ENCODE measurements at places on chromosomes 11 and 22.

GRCh38 chr22:28018461-28018927, 99.4 kb upstream of the PITPNB start:
- no peak for DNase-seq

- DNase-seq: no peak
These were observed 67.2 kb downstream of the BMAL1 start for GRCh38 chr11:13344818-13345217.

GRCh38 chr11:12653729-12654128, 20.5 kb upstream of the TEAD1 start:
- no peak for DNase-seq

- DNase-seq: no peak
These were observed 167.6 kb downstream of the WT1 start for GRCh38 chr11:32267679-32268187.

GRCh38 chr11:22555881-22556280, 69.7 kb downstream of the FANCF start:
- DNase-seq: no peak

- DNase-seq: peak; percentile 59
These were observed 879 bp downstream of the TMEM121B start for GRCh38 chr22:17120281-17120680.

DNA sequence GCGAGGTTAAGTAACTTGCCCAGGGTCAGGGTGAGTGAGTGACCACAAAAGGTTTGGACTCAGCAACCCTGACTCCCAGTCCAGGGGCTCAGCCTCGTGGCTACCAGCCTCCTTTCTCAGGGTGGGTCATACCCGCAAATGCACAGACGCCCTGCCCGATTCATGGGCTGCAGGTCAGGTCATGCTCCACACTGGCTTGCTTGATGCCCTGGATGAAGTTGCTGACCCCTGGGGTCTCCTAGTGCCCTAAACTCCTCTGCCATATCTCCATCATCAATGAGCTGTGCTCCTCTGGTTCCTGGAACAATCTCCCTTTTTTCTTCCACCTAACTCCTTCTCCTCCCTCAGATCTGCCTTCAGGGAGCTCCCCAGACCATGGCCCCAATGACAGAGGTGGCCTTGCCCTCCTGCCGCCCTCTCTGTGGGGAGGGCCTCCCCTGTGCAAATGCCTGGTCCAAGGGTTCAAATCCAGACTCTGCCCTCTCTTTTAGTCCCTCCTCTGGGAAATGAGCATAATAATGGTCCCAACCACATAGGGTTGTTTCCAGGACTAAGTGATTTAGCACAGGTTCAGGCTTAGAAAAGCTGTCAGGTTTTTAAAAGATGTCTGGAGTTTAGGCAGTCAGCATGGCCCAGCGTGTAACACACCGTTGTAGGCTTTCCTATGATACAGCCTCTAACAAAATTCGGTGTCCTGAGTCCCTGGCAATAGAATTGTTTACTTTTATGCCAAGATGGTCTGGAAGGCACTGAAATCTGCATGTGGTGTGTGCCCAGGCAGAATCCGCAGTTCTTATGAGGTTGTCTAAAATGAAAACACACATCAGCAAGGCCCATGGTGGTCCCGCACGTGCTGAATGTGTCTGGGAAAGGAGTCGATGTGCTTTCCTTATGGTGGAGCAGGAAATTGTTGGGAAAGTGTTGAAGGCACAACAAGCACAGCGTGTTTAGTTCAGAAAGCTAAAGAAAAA, 63.6 kb downstream of the CD82 start:
- peak; percentile 1 for DNase-seq

GRCh38 chr11:123628936-123629683, 25.3 kb downstream of the SCN3B start:
- DNase-seq: no peak

- DNase-seq: no peak
These were observed 4.4 kb upstream of the FBXO3 start for GRCh38 chr11:33778675-33779074.

GRCh38 chr11:74751303-74751702, 2.7 kb downstream of the RNF169 start:
- DNase-seq: no peak

- no peak for DNase-seq
These were observed 77.3 kb upstream of the ATXN10 start for GRCh38 chr22:45594123-45594941.

GRCh38 chr22:22061085-22062077, 78.8 kb upstream of the TOP3B start:
- DNase-seq: no peak

DNA sequence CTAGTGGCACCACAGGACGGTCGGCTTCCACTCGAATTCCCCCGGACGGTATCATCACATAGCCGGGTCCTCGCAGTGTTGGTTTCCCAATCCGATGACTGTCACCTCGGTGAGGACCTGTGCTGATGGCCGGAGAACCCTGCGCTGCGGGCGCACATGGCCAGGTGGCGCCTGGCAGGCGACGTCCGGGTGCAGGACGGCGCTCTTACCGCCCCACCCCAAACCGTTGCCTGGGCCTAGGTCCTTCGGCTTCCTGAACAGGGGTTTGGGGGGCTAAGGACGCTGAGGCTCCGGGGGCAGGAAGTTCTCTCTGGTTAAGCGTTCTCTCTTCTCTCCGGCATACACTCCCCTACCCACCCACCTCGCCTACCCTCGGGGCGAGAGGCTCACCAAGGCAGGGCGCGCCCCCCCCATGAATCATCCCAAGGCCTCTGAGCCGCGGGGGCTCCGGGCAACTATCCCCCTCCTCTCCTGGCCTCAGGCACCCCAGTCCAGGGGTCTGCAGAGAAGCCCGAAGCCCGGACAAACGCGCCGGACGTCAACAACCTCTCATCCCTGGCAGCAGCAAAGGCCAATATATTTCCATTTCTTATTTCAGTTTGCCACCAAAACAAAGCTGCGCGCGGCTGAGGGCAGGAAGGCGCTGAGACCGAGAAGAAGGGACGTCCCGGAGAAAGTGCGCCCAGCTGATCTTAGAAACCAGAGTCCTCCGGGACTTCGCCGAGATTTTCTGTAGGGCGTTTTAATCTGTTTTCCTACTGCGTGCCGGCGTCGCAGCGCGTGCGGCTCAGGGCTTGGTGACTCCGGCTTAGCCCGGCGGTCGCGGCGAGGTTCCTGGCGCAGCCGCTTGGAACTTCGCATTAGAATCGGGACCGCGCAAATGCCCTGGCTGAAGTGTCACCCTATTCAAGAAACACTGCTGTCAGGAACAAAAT, 5.6 kb downstream of the ALX4 start:
- no peak for DNase-seq

- DNase-seq: no peak
These were observed 1.9 kb upstream of the CHKA start for GRCh38 chr11:68122936-68123539.

GRCh38 chr22:37428649-37429586, 1.6 kb upstream of the ELFN2 start:
- DNase-seq: peak; percentile 58

GRCh38 chr11:119583585-119583984, 145.4 kb downstream of the NECTIN1 start:
- DNase-seq: no peak

- DNase-seq: no peak
These were observed 78.8 kb downstream of the TEAD1 start for GRCh38 chr11:12752868-12753524.

DNA sequence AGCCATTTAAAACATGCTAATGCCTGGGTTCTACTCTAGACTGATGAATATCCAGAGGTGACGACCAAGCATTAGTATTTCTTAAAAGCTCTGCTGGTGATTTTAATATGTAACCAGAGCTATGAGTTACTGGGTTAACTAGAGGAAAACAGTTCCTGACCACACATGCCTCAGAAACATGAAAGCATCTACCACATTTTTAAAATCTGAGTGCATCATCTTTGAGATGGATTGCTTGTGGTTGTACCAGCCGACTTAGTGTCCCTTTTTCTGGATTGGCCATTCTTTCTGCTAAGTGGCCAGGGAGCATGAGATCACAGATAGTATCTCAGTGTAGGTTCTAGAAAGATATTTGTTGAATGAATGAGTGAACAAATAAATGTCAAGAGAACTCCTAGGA, 152.4 kb downstream of the NTM start:
- no peak for DNase-seq

- no peak for DNase-seq
These were observed 70.4 kb downstream of the PHF21B start for GRCh38 chr22:44939451-44939850.

GRCh38 chr11:120546312-120547205, 35.0 kb downstream of the GRIK4 start:
- DNase-seq: no peak

DNA sequence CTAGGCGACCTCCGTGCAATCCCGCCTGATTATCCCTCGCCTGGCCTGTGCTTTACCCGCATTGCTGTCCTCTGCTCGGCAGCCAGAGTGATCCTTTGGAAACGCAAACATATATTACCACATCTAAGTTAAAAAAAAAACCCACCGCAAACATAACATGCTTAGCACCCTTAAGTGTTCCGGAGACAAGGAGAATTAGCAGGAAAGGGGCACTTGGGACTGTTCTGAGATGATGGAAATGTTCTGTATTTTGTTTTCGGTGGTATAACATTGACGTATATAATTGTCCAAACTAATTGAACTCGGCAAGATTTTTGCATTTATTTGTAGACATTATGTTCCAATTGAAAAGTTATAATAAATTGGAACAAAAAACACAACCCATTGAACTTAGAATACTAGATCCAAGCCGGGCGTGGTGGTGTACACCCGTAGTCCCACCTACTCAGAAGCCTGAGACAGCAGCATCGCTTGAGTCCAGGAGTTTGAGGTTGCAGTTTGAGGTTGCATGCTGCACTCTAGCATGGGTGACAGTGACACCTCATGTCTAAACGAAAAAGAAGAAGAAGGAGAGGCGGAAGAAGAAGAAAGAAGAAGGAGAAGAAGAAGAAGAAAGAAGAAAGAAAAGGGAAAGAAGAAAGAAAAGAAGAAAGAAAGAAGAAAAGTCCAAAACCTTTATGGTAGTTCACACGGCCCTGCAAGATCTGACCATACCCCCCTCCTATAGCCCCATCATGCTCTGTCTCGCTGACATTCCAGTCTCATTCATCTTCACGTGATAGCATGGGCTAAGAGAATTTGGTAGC, 604 bp upstream of the POLR3H start:
- DNase-seq: no peak

DNA sequence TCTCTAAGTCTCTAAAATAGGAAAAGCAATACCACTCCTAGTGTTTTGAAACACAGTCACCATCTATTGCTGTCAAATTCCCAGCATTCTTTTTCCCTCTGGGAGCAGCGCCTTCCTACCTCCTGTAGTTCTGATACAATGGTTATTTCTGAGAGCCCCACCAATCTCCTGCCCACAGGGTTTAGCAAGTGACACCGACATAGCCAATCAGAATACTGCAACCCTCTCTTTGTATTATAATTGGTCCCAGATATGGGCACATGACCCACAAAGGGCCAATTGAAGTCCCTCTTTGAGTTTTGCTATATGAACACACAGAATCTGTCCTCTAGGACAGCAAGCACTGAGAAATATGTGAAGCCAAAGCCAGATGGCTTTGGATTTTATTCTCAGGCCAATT, 16.9 kb upstream of the ARHGAP42 start:
- no peak for DNase-seq

DNA sequence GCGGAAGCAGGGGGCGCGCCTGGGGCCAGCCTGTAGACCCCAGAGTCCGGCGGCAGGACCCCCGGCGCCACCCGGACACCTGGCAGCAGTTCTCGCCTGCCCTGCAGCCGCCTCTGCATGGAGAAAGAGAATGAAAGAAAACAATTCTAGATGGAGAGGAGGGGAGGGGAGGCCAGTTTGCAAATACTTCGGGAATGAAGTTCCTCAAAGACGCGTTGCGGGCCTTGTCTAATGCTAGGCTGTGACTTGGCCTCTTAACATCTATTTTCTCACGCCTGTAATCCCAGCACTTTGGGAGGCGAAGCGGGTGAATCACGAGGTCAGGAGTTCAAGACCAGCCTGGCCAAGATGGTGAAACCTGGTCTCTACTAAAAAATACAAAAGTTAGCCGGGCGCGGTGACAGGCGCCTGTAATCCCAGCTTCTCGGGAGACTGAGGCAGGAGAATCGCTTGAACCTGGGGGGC, 2.1 kb upstream of the BARX2 start:
- no peak for DNase-seq

Measured in activated naive CD4-positive, alpha-beta T cell treated with Interleukin-2 at 50 U/mL for 16 hours (primary cell).